ENCODE measurements at places on chromosomes 3 and 15.

DNA sequence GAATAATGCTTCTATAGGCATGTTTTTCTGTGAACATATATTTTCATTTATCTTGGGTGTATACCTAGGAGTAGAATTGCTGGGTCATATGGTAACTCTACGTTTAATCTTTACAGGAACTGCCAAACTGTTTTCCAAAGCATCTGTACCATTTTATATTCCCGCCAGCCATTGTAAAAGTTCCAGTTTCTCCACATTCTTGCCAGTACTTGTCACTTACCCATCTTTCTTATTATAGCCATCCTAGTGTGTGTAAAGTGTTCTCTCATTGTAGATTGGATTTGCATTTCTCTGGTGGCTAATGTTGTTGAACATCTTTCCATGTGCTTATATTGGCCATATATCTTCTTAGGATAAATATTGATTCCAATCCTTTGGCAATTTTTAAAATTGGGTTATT is 31.2 kb upstream of the CFAP20DC start:
- no peak for DNase-seq

DNA sequence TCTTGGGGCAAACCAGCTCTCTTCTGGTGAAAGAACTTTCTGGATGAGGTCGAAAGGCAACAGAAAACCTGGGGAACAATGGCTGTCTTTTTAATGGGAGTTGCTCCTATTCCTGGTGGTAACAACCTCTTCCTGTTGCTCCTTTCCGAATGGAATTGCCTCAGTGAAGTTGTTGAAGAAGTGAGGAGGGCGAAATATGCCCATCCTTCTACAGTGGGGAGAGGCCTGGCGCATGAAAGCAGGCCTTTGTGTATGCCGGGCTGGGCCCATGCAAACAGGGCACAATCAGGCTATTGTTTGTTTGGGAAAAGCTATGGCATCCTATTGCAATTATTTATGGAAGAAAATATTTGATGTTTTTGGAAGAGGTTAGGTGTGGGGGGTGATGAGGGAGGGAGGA is 166.9 kb downstream of the IGF1R start:
- no peak for DNase-seq

DNA sequence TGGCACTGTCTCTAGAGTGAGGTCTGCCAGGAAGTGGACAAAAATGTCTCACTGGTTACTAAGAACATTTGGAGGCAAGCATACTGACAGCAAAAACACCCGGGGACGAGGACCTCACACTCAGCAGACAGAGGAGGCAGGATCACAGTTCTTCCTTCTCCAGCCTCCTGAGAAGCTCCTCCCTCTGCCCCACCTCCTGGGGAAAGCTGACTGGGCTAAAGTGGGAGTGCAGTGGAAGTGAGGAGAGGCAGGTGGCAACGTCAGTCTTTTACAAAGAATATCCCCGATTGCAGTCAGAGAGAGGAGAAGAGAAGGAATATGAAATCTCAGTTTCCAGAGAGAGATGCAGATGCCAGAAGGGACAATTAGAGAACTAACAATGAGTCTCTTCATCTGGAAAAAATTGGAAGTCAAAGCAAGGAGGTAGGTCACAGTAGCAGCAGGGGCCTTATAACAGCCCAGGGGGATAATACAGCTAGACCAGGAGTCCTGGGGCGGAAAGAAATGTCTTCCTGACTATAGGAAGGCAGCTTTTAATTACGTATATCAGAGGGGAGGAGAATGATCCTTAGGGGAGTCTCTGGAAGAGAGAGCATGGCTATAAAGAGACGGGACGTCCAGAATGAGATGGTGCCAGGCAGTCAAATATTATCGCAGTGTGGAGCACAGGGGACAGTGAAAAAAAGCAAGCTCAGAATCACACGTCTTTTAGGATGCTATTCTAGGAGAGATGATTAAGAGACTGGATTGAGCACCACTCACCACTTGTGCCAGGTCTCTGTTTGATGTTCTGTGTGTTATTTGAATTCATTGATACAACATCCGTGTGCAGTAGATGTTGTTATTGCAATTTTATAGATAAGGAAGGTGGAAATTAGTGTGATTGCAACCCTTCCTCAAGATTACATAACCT is 47.2 kb downstream of the LEO1 start:
- DNase-seq: no peak

GRCh38 chr15:70447928-70448698 is 315.2 kb downstream of the UACA start:
- no peak for DNase-seq

- no peak for DNase-seq
Measured at GRCh38 chr3:149577801-149578200, 80.0 kb downstream of the WWTR1 start.

DNA sequence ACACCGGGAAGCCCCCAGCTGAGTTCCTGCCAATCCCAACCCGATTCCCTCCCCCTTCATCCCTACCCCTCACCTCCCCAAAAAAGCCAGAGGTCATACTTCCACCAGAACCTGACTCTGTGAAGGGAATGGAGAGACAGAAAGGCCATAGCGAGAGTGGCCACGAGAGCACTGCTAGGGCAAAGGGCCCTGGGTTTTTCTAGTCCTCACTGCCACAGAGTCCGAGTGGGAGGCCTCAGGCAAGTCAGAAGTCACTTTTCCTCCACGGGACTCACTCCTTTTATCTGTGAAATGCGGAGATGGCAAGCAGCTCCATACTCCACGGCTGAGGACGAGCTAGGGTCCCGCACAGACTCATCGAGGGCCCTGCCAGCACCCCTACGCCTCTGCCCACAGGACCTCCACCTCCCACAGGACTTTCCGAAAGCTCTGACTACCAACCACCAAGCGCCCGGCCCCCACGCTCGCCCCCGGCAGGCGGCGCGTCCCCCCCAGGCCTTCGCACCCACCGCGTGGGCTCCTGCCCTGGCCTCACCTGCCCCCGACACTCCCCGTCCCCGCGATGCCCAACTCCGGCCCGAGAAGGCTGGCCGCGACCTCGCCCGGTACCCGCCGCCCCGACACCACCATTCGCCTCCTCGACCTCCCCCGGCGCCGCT is 792 bp downstream of the ATP13A3 start:
- peak; percentile 15 for DNase-seq

- DNase-seq: no peak
Measured at GRCh38 chr15:72404841-72405240, 6.7 kb downstream of the TMEM202 start.

DNA sequence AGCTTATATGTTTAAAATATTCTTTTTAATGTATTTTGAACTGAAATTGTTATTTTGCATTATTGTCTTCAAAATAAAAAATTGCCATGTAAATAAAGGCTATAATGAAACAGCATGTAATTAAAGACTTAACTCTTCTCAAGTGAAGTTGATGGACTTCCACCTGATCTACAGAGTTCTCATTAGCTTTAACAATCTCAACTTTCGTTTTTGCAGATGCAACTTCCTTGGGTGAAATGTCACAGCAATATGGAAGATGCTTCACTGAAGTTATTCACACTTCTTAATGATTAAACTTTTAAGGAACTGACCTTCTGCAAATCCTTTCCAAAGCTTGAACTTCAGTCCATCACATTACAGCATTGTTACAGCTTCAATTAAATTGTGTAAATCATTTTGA is 63.6 kb downstream of the OSTN start:
- DNase-seq: no peak
